ENCODE measurements at places on chromosomes 5 and 9.

DNA sequence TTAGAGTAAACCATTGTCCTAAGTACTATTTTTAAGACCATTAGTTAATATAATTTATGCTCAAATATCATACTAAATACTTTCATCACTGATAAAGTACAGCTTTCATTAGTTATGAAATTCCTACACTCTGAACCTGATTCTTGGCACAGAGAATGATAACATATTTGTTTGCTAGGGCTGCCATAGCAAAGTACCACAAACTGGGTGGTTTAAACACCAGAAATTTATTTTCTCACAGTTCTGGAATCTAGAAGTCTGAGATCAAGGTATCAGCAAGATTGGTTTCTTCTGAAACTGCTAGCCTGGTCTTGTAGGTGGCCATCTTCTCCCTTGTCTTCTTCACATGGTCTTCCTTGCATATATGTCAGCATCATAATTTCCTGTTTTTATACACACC, 608.4 kb downstream of the TLE1 start:
- H3K27me3 ChIP-seq: no peaks in the 10 kb centered on the region
- DNase-seq: no peak

- H3K27ac ChIP-seq: no peak overlapping the region
- no peaks in the 10 kb centered on the region for H3K4me1 ChIP-seq
- no peak for DNase-seq
- H3K4me3 ChIP-seq: no peak overlapping the region
- H3K36me3 ChIP-seq: no peaks in the 10 kb centered on the region
Measured at GRCh38 chr5:54469622-54470021, 14.1 kb downstream of the HSPB3 start.

DNA sequence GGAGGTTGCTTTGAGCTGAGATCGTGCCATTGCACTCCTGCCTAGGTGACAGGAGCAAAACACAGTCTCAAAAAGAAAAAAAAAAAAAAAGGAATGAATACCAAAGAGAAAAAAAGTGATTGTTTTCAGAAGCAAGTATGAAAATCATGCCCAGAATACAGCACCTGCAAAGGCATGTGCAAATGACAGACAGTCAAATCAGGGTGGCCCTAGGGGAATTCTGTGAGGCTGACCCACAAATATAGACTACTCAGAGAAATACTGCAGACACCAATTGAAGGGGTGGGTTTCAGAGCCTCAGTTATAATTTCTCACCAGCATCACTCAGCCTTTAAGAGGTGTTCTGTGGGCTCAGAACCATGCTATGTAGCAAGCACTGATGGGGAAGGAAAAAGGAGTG, 28.6 kb downstream of the DCAF12 start:
- H3K36me3 ChIP-seq: peaks cover 46% of the 10 kb centered on the region
- no peaks in the 10 kb centered on the region for H3K27me3 ChIP-seq
- H3K27ac ChIP-seq: no peak overlapping the region
- DNase-seq: no peak
- no peak overlapping the region for H3K4me3 ChIP-seq
- H3K4me1 ChIP-seq: no peaks in the 10 kb centered on the region

DNA sequence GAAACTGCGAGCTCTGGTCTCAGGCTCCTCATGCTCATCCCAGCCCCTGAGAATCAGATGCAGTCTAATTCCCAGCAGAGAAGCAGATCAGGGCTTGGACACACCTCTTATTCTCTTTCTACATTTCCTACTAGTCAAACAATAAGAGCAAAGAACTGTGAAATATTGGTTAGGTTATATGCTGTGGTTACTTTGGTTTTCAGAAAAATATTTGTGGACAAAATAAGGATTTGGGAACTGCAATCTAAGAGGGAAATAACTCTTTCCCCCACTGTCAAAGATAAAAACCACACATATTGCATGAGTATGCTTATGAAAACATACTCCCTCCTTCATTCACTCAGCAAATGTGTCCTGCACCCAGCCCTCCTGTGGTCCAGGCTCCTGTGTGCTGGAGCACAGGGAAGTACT, 164.5 kb upstream of the S1PR3 start:
- no peaks in the 10 kb centered on the region for H3K27me3 ChIP-seq
- no peak for DNase-seq
- no peak overlapping the region for H3K27ac ChIP-seq
- no peak overlapping the region for H3K4me3 ChIP-seq
- H3K4me1 ChIP-seq: no peaks in the 10 kb centered on the region

- H3K27ac ChIP-seq: no peak overlapping the region
- H3K4me1 ChIP-seq: peaks cover 10% of the 10 kb centered on the region
- no peak for DNase-seq
- H3K27me3 ChIP-seq: no peaks in the 10 kb centered on the region
- no peak overlapping the region for H3K4me3 ChIP-seq
Measured at GRCh38 chr5:125408448-125409233, 662.2 kb upstream of the ZNF608 start.

GRCh38 chr5:150224483-150225027, 34.7 kb downstream of the SLC6A7 start:
- H3K36me3 ChIP-seq: no peaks in the 10 kb centered on the region
- H3K4me3 ChIP-seq: no peak overlapping the region
- no peaks in the 10 kb centered on the region for H3K4me1 ChIP-seq
- no peak overlapping the region for H3K27ac ChIP-seq
- H3K27me3 ChIP-seq: no peaks in the 10 kb centered on the region
- DNase-seq: no peak

DNA sequence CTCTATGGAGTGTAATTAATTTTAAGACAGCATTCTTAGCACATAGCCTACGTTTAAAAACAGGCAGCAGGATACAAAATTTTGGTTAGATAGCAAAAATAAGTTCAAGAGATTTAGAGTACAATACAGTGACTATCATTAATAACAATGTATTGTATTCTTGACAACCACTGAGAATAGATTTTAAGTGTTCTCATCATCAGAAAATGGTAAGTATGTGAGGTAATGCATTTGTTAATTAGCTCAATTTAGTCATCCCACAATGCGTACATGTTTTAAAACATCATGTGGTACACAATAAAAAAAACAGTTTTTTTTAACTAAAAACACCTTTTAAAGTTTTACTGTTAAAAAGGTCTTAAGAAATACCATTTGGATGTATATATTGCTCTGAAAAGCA, 94.2 kb downstream of the MUSK start:
- no peaks in the 10 kb centered on the region for H3K27me3 ChIP-seq
- H3K4me1 ChIP-seq: no peaks in the 10 kb centered on the region
- no peak overlapping the region for H3K27ac ChIP-seq
- no peaks in the 10 kb centered on the region for H3K36me3 ChIP-seq
- DNase-seq: no peak
- H3K4me3 ChIP-seq: no peak overlapping the region

DNA sequence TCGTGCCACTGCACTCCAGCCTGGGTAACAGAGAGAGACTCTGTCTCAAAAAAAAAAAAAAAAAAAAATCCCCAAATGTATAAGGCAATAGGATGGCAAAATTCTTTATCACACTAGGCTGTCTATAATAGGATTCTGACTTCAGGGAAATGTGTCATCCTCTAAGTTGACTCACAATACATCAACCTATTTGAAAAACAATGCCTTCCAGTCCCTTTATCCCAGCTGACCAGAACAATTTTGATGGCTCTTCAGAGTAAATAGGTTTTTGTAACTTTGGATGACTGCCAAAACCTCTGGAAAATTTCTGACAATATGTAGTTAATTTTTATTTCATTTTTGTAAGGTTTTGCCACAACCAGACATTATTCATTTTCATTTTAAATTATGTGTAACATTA, 184.1 kb downstream of the CCDC192 start:
- no peaks in the 10 kb centered on the region for H3K36me3 ChIP-seq

DNA sequence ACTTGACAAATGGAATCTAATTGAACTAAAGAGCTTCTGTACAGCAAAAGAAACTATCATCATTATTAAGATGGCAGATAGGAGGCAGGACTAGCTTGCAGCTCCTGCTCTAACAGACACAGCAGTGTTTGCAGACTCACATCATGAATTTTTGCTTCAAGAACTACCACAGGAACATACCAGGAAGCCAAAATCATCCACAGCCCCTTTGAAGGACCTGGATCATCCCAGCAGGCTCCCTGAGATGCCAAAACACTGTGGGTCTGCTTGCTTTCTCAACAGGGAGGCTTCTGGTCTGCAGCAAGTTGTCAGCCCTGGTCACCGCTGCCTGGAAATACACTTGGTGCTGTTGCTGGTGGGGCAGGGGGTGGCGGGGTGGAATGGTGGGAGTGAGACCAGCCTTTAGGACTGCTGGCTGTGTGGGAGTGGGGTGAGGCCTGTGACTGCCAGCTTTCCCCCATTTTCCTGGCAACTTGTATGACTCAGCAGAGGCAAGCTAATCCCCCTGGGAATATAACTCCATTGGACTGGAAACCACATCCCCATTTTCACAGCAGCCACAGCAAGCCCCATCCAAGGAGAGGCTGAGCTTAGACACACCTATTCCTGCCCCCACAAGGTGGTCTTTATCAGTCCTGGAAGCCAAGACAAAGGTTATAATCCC, 533.8 kb upstream of the CYLC2 start:
- no peak overlapping the region for H3K27ac ChIP-seq
- H3K36me3 ChIP-seq: no peaks in the 10 kb centered on the region
- H3K4me3 ChIP-seq: no peak overlapping the region
- H3K4me1 ChIP-seq: no peaks in the 10 kb centered on the region
- no peaks in the 10 kb centered on the region for H3K27me3 ChIP-seq
- DNase-seq: no peak

- no peaks in the 10 kb centered on the region for H3K4me1 ChIP-seq
- H3K27ac ChIP-seq: no peak overlapping the region
- DNase-seq: no peak
- no peaks in the 10 kb centered on the region for H3K36me3 ChIP-seq
- no peak overlapping the region for H3K4me3 ChIP-seq
Measured at GRCh38 chr5:143494162-143494561, 90.7 kb upstream of the NR3C1 start.

DNA sequence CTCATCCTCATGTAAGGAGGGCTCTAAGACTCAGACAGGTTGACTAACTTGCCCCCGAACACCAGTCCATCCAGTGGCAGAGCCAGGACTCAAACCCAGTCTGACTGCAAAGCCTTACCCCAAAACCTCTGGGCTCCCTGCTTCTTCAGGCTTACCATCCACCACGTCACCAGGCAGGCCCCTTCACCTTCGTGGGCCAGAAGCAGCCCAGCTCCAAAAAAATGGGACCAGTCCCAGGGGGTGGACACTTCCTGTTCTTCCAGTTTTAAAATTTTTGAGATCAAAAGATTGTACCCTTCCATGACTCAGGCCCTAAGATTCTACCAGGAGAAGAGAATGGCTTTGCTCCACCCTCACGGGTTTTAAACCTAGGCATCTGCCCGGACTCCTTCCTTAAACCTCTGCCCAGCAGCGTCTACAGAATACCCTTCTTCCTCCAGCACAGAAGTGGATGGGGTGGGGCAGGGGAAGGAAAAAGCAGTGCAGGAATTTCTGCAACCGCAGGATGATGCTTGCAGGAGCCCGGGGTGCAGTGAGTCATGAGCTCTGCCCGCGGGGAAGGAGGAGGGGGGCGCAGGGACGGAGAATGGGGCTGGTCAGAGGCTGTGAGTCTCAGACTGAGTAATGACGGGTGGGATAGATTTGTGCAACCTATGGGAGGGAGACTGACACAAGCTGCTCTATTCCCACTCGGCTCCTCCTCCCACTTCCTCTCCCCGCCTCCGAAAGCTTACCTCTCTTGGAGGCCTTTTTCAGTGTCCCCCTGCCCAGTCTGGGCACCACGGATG, 50.4 kb upstream of the STXBP1 start:
- H3K36me3 ChIP-seq: peaks cover 4% of the 10 kb centered on the region
- H3K27ac ChIP-seq: no peak overlapping the region
- no peak overlapping the region for H3K4me3 ChIP-seq
- peaks cover 3% of the 10 kb centered on the region for H3K4me1 ChIP-seq
- peak; percentile 79 for DNase-seq

DNA sequence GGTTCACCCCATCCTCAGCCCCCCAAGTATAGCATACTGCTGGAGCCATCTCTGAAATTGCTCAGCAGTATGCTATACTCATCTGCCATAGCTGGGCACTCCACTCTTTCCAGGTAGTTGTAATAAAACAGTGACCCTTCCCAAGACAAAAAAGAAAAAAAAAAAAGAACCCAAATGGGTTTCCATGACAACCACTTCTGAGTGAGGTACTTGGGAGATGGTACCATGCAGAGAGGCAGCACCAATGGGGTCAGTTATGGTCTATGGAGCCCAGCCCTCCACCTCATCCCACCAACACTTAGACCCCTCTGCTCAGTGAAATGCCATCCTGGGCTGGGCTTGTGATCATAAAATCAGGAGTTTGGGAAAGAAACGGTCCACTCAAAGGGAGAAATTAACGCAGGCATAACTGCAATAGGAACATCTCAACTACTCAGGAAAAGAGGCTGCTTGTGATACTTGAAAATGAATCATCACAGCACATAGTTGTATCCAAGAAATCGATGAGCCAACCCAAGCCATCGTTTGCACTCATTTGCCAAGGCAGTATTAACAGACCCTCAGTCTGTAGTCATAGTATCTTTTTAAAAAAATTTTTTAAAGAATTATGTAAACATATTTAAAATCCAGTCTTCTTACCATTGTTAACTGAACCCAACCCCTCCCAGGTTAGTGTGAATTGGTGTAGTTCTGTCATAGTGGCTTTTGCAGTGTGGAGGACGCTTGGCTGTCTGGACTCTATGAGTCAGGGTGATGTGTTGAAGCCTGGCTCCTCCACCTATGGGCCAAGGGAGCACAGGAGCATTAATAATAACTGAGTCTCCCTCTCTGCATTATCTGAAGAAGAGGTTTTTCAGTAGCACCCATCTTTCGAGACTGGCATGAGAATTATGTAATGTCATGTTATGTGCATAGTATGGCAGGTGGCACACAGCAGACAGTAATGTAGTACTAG, 402.7 kb downstream of the SPOCK1 start:
- no peaks in the 10 kb centered on the region for H3K36me3 ChIP-seq
- H3K27me3 ChIP-seq: no peaks in the 10 kb centered on the region
- peaks cover under 1% of the 10 kb centered on the region for H3K4me1 ChIP-seq
- no peak overlapping the region for H3K4me3 ChIP-seq
- no peak overlapping the region for H3K27ac ChIP-seq

- no peaks in the 10 kb centered on the region for H3K36me3 ChIP-seq
- DNase-seq: peak; percentile 66
- H3K4me3 ChIP-seq: peak overlapping the region; percentile 86
- peaks cover 75% of the 10 kb centered on the region for H3K27me3 ChIP-seq
Measured at GRCh38 chr5:77645158-77645994, 6.9 kb upstream of the OTP start.

DNA sequence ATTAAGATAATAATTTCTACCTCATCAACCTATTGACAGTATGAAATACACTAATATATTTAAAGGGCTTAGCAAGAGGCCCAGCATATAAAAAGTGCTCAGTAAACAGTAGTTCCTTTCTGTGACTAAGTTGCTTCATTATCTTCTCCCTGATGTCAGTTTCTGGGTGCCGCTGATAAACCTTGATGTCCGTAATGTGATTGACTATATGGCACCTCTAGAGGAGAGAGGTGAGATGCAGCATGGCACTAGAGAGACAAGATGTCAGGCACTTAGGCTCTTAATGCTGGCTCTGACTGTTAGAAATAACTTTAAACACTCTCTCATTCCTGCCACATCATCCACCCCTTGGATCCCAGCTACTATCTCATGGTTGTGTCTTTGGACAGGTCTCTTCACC, 455.9 kb upstream of the KLF4 start:
- no peaks in the 10 kb centered on the region for H3K4me1 ChIP-seq
- no peaks in the 10 kb centered on the region for H3K27me3 ChIP-seq
- no peaks in the 10 kb centered on the region for H3K36me3 ChIP-seq
- H3K4me3 ChIP-seq: no peak overlapping the region
- DNase-seq: no peak
- H3K27ac ChIP-seq: no peak overlapping the region
